ENCODE measurements at places on chromosomes 7 and 10.

DNA sequence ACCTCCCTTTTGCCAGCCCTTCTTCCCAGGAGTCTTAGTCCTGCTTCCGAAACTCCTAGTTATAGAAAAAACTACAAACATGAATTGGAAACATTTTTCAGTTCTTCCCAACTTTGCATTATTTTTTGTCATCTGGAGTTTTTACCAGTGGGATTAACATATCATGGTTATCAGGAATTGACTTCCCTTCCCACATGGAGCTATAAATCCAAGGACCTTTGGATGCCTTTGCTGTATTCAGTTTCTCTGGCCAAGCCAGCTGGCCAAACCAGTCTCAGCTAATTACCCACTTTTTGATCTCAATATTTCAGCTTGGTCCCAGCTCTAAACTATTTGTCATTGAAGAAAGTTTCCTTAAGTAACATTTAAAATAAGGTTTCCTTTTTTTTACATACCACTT, 570.6 kb downstream of the SORCS1 start:
- no peak for DNase-seq

- DNase-seq, result no peak
Measured at GRCh38 chr7:134705716-134706115, 59.1 kb downstream of the BPGM start.

DNA sequence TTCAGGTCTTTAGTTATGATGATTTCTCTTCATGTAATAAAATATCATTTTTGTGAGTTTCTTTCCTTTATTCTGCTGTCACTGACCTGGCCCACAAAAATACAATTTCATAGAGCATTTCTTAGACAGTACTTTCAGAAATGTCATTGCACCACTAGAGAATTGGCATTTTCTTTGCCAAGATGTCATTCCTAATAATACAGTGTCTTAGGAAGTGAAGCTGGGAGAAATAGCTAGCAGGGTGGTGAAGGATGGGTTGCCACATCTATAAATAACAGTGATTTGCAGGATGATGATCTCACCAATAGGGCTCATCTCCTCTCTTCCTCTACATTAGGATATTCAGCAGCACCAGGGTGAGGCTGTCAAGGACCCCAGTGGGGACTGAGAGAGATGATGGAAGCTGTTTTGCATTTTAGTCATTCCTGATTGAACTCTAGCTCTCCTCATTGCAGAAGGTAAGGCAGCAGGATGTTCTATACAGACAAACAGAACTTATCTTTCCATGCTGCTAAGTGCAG, 452.1 kb downstream of the NXPH1 start:
- DNase-seq, result no peak

GRCh38 chr10:22454634-22455033, 109.3 kb downstream of the SPAG6 start:
- DNase-seq, result no peak

DNA sequence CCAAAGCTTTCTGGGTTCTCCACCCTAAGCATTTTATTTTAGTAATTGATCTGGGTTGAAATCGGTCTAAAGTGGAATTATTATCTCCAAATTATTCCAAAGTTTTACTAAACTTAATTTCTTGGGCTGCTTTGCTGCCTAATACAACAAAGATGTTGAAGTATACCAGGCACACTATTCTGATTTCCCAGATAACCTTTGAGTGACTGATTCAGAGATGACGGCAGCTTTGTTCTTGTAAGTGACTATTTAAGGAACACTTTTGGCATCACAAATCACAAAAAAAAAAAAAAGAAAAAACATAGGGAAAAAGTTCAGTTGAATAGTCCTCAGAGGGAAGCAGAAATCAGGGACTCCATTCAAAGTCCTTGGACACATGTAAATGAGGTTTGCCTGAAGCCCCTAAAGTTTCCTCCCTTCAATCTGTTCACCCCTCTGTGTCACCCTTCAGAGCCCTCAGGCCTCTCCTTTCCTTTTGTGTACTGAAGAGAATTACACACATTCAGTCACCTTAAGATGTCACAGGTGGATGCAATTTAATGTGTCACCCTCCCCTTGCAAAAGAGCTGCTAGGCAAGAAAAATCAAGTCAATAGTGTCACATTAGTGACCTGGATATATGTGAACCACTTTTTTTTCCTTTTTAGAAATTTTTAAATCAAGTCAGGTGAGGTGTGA, 81.5 kb downstream of the RTKN2 start:
- no peak for DNase-seq

DNA sequence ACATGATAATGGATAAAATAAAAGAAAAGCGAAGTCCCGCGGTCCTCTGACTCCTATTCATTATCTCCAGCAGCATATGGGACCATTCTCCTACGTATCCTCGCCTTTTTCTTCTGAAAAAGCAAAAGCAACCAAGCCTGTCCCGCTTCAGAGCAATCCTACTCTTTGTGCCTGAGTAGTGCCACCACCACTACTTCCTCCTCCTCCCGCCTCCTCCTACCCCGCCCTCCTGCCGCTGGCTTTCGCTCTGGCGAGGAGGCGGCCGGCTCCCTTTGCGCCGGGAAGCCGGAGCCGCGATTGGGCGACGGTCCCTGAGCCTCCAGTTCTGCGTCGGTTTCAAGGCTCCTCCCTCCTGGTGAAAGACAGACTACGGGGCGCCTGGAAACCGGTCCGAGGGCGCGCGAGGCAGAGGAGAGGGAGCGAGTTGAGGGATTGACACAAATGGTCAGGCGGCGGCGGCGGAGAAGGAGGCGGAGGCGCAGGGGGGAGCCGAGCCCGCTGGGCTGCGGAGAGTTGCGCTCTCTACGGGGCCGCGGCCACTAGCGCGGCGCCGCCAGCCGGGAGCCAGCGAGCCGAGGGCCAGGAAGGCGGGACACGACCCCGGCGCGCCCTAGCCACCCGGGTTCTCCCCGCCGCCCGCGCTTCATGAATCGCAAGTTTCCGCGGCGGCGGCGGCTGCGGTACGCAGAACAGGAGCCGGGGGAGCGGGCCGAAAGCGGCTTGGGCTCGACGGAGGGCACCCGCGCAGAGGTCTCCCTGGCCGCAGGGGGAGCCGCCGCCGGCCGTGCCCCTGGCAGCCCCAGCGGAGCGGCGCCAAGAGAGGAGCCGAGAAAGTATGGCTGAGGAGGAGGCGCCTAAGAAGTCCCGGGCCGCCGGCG, at the start of gene FZD1:
Gene FZD1, plus strand, starts transcription at position 388 of the 878 bp plus-strand sequence. Its CDS starts 448 bp downstream, at position 836.
- no peak for DNase-seq

GRCh38 chr10:1346201-1346600, 290.0 kb downstream of the WDR37 start:
- DNase-seq, result no peak

- no peak for DNase-seq
Measured at GRCh38 chr7:121621937-121622336, 225.8 kb upstream of the FAM3C start.

GRCh38 chr10:18566177-18566576, 85.2 kb downstream of the NSUN6 start:
- no peak for DNase-seq

DNA sequence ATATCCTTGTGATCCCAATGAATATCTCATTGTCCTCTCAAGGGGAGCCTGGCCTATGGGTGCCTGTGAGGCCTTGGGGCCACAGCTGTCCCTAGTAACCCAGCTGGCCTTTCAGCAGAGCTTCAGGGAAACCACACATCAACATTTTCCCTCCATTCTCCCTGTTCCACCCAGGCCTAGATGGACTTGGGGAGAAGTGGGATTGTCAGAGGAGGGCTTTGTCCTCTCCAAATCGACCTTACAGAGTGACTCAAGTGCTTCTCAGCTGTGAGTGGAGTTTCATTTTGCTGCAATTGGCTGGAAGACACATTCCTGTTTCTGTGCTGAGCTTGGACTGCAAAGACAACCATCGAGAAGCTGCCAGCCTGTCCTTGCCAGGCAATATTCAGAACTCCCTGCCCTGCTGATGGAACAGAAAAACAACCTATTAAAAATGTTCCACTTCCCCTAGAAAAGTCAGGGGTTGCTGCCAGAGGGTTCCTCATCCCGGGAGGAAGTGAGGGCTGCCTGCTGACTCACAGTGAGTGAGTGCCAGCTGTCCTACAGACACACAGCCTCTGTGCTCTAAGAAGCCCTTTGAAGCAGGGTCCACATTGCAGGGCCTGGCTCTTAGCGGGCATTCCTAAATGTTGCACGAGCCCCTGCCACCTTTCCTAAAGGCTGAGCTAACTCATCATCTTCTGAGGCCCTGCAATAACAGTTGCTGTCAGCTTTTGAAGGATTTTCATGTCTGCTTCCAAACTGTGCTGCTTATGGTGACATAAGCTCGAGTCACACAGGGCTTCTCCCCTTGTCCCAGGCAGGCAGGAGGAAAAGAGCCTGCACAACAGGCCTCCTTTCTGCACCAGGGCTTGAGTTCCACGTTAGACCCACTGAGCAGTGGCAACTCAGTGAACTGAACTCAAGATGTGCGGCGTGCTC, 20.5 kb downstream of the STRA8 start:
- no peak for DNase-seq

DNA sequence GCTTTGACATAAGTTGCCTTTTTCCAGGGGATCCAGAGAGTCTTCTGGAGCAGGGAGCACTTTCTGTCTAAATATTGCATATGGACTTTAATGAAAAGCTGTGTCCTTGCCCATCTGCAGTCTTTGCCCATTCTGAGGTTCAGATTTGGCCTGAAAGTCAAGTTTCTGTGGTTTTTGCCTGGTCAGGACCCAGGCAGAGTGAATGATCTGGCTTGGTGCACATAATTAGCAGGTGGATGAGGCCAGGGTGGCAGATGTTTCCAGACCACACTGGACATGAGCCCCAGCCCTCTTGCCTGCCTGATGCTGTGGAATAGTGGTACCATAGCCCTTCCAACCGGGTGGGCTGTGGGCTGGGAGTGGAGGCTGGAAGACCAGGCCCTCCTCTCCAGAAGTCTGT, 11.0 kb downstream of the HECW1 start:
- DNase-seq, result no peak

- no peak for DNase-seq
Measured at GRCh38 chr7:21426286-21427181, 1.3 kb upstream of the SP4 start.

- no peak for DNase-seq
Measured at GRCh38 chr10:83886871-83887270, 252.4 kb upstream of the GHITM start.

DNA sequence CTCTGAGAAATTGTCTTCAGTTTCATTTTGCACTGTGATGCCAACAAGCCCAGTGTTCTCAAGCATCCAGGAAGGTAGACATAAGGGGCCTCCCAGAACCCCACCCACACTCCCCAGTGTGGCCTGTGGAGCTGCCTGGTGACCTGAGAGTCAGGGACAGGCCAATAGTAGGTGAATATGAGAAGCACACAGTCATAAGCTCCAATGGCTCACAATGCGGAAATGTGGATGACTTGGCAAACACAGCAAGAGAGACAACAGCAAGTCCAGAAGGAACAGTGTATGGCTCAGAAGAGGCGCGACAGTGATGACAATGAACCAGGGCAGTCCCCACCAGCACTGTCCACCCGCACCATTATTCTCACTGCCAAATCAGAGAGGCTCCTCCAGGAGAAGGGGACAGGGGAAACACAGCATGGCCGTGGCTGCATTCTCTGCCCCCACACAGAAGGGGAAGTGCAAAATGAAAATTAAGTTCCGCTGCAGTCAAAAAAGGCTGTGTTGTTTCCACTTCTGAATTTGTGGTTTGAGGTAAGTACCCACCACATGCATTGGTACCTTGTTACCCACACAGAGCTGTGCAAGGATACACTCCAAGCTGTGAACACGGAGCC, 419.8 kb downstream of the GRID1 start:
- DNase-seq, result no peak

- no peak for DNase-seq
Measured at GRCh38 chr7:93945756-93946535, 24.4 kb downstream of the GNG11 start.

DNA sequence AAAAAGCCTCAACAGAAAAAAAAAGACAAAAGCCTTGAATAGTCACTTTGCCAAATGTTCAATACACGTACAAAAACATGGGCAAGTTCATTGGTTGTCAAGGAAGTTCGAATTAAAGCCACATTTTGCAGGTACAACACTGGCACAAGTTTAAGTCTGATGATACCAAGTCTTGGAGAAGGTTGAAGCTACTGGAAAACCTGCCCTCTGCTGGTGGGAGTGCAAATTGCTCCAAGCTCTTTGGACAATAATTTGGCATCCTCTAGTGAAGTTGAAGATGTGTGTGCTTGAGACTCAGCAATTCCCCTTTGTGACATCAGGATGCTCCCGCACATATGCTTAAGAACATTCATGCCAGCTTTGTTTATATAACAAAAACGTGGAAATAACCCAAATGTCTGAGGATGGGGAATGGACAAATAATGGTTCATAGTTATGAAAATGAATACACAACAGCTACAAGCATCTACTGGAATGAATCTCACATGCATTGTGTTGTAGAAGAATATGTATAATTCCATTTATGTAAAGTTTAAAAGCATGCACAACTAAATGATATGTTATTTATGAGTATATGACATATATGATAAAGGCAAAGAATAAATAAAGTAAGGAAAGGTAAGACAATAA, 120.0 kb upstream of the PLPP4 start:
- peak; percentile 30 for DNase-seq

DNA sequence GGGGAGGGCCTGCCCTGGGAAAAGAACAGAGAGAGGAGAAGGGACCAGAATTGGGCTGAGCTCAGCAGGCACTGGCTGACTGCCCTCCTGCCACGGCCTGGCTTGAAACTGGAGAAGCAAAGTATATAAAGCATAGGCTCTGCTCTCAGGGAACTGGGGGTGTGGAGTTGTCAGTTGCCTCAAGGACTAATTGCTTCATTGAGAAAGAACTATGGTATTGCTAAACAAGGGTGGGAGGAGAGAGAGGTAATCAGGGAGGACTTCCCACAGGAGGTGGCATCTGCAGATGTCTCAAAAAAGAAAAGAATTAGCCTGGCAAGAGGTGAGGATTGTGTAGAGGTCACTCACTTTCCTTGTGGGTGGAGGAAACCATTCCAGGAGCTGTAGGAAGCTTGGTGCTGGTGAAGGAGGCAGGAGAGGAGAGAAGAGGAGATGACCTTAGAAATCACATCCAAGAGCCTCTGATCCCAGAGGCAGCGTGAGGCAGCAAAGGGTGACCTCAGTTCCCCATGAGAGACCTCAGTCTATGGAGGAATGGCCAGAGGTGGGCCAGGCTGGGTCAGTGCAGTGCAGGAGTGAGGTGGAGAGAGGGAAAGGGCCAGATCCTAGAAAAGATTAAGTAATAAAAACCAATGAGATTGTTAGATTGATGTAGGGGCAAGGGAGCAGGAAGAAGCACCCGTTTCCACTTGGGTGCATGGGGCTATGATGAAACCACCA, 2.4 kb downstream of the PILRB start:
- no peak for DNase-seq
